Stimulated activated CD4-positive, alpha-beta T cell treated with anti-CD3 and anti-CD28 coated beads, Interleukin-4, amount 100 ng/mL, for 48 hours (primary cell): ENCODE measurements at places on chromosomes 5 and 9.
A peak's percentile ranks its signal among the peaks of the same experiment; 100 is the strongest.

DNA sequence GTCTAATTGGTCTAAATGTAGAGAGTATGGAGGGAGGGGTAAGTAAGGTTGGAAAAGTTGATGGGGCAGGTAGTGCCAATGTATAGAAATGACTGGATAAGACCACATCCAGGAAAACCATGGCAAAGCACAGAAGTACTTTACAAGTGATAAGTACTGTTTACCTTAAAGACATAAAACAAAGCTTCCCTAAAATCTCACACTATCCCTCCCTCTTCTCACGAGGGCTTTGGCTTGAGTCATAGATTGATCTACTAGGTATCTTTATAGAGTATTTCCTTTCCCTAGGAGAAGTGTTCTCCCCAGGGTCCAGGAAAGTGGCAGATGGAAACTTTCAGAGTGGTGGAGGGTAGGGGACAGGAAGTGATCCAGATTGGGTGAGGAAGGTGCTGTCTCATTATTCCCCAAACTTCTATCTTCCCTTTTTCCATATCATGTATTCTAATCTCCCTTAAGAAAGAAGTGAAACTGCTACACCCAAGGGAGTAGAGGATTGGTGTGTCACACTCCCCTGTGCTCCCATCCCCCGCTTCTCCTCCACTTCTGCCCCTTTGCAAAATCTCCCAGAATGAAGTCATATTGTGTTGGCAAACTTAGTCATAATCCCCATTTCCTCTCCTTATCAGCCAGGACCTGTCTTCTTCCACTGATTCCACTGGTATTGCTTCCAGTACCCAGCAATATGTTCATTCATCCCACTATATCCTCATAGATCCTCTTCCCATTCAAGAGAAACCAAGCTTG lies 14.6 kb downstream of the IL33 start:
- DNase-seq, result no peak

- peak; percentile 4 for DNase-seq
Measured at GRCh38 chr5:141914199-141914743, 9.4 kb upstream of the DELE1 start.

DNA sequence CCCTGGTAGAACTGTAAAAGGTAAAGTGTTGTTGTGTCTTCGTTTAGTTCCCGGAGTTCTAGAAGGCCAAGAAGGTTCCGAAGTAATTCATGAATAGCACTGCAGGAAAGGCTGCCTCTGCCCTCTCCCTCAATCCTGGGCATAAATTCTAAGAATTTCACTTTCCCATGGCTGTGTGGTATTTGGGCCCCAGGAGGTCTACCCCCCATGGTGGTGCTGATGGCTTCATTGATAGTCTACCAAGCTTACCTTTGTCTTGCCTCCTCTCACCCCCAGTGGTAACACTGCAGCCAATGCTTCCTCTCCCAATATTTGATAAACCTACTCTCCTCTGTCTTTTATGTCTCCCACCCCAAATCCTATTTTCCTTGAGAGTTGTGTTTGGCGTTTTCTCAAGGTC lies 39.5 kb downstream of the ADAMTS16 start:
- no peak for DNase-seq

DNA sequence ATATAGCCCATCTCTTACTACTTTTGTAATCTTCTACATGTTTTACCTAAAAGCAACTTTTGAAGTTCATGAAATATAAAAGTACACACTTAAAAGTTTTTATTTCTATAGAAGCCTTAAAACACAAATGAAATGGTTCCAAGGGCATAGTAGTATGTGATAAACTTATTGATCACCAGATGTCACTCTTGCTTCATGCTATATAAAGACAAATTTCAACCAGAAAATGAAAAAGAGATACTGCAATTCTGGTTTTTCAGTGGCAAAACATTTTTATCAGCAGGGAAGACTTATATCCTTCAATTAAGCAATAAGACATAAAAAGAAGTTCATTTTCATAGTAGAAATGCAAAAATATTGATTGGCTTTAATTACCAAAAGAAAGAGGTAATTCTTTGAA lies 69.4 kb upstream of the FBXL17 start:
- no peak for DNase-seq

DNA sequence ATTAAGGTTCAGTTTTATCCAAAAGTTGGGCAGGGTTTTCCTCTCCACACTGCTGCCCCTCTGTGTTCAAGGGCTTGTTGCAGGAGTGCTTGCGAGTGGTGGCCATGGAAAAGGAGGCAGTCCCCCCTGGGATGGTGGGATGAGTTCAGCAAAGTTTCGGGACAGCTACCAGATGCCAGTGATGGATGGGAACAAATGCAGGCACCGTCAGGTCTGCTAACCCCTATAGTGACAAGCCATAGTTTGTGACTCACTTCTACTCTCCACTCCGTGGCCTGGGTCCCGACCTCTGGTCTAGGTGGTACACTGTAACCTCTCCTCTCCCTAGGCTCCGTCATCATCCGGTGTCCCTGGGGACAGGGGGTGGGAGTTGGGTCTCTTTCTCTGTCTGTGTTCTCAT lies 3.8 kb upstream of the RNF14 start:
- no peak for DNase-seq

GRCh38 chr9:95574866-95575553 lies 58.2 kb upstream of the PTCH1 start:
- DNase-seq, result no peak

GRCh38 chr9:137891588-137892423 lies 14.2 kb downstream of the CACNA1B start:
- no peak for DNase-seq

- no peak for DNase-seq
Measured at GRCh38 chr9:95425910-95426551, 90.7 kb downstream of the PTCH1 start.

GRCh38 chr5:42912184-42912798 lies 100.6 kb upstream of the SELENOP start:
- DNase-seq, result peak; percentile 18

GRCh38 chr5:39072925-39073766 lies 1.1 kb downstream of the RICTOR start:
- peak; percentile 17 for DNase-seq

GRCh38 chr5:42518595-42519221 lies 95.5 kb downstream of the GHR start:
- DNase-seq, result no peak

DNA sequence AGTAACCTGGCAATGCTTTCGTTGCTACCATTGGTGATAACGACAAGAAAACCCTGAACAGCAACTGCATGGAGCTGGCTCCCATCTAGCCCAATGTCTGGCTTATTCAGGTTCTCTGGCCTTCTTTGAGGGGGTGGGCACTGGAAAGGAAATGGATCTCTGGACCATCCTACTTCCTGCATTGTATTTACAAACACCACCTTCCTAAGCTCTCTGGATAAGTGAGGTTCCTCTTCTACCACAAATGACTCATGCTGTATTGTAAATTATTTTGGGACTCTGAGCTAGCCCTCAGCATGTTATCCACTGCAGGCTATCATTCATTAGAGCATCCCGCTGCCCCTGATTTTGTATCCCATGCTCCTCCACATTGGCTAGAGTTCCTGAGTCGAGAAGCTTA lies 136.9 kb upstream of the KLF9 start:
- no peak for DNase-seq

- no peak for DNase-seq
Measured at GRCh38 chr9:134518004-134518606, 123.5 kb upstream of the COL5A1 start.

- DNase-seq, result no peak
Measured at GRCh38 chr5:53099546-53099945, 10.0 kb downstream of the MOCS2 start.

DNA sequence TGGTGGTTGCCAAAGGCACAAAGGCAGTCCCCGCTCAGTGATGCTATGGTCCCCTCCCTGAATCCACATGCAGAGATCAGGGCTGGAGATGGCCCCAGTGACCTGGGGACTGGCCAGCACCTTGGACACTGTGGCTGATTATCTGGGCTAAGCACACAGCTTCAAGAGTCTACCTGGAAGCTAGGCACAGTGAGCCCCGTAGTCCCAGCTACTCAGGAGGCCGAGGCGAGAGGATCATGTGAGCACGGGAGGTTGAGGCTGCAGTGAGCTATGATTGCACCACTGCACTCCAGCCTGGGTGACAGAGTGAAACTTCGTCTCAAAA lies 8.3 kb upstream of the SCGB3A1 start:
- no peak for DNase-seq

- DNase-seq, result no peak
Measured at GRCh38 chr9:125752070-125752628, 5.0 kb downstream of the PBX3 start.

DNA sequence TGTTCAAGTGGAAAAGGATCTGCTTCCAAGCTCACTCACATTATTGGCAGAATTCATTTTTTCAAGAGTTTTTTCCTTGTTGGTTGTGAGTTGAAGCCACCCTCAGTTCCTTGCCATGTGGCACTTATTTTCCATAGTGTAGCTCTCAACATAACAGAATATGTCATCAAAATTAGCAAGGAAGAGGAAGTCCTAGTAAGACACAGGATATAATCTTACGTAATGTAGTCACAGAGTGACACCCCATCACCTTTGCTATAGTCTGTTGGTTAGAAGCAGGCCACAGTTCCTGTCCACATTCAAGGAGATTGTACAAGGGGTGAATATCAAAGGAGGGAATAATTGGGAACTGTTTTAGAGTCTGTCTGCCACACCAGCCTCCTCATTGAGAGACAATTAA lies 15.7 kb downstream of the IRGM start:
- no peak for DNase-seq

DNA sequence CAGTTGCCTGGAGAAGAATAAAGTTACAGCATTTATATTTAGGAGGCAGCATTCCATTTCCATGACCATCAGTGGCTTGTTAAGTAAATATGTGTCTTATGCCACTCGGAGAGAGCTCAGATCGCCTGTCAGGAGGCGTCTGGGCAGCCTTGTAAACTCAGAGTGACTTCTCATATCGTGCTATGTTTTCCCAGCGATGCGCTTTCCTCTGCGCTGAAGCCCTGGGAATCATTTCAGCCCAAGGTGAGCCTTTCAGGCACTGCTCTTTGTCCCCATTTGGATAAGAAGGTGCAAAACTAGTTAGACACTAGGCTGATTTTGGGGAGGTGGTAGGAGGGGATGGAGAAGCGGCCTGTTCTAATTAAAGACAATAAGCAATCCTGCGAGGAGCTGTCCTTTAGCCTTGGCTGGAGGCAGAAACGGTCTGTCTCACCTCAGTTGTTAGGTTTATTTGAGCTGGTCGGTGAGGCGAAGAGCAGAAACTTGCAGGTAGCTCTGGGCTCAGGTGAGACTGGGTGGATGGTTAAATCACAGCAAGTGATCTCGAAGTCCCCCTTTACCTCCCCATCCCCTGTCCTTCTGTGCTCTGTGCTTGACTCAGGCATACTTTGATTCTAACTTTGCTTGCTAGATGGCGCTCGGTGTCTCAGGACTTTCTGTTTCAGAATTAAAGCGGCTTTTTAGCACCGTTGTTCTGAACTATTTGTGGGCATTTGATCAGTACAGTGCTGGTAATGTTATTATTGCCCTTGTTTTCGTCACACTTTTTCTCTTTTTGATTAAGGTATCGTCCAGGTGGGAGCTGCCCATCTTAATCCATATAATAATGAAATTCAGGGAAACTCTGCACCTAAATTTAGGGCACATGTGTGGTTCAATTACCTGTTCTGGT lies 24.6 kb downstream of the NR2F1 start:
- no peak for DNase-seq

- DNase-seq, result peak; percentile 44
Measured at GRCh38 chr9:127574072-127574993, 37.7 kb upstream of the STXBP1 start.

DNA sequence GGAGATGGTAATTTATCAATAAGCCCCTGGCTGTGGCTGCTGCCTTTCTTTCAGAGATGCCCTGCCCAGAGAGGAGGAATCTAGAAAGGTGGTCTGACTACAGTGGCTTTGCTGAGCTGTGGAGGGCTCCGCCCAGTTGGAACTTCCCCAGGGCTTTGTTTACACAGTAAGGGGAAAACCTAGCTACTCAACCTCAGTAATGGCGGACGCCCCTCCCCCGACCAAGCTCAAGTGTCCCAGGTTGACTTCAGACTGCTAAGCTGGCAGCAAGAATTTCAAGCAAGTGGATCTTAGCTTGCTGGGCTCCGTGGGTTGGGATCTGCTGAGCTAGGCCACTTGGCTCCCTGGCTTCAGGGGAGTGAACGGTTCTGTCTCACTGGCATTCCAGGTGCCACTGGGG lies 865.4 kb upstream of the ACO1 start:
- DNase-seq, result no peak

- no peak for DNase-seq
Measured at GRCh38 chr9:118034701-118035100, 330.5 kb downstream of the TLR4 start.

DNA sequence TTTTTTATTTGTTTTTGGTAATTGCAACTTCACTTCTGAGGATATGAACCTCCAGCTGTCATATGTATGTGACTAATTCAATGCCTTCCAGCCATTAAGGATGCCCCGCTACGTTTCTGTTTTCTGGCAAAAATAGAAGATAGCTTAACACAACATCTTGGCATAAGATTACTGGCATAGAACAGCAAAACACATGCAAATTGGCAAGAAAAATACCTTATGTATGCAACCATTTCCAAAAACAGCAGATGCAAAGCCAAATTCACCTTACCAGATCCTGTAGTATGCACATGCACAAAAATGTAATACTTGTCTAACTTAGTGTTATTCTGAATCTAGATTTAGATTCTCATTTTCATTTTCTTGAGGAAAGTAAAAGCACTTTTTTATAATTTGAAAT lies 461.1 kb upstream of the CYLC2 start:
- no peak for DNase-seq

GRCh38 chr9:107712390-107712789 lies 222.8 kb upstream of the KLF4 start:
- no peak for DNase-seq

DNA sequence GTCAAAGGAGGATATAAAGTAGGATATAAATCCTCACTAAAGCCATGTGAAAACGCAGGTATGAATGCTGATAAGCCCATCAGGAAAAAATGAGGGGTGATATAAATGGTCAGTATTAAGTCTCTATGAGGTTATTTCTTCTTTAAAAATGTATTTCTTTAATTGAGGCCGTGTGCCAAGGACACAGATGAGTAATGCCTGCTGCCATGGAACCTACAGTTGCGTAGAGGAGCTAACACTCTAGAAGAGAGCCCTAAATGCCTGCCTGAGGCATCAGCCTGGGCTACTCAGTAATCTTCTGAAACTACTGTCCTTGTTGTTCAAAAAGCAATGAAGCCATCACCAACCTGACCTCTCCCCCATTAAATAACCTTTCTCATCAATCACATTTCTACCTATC lies 84.9 kb downstream of the KLHL3 start:
- no peak for DNase-seq

DNA sequence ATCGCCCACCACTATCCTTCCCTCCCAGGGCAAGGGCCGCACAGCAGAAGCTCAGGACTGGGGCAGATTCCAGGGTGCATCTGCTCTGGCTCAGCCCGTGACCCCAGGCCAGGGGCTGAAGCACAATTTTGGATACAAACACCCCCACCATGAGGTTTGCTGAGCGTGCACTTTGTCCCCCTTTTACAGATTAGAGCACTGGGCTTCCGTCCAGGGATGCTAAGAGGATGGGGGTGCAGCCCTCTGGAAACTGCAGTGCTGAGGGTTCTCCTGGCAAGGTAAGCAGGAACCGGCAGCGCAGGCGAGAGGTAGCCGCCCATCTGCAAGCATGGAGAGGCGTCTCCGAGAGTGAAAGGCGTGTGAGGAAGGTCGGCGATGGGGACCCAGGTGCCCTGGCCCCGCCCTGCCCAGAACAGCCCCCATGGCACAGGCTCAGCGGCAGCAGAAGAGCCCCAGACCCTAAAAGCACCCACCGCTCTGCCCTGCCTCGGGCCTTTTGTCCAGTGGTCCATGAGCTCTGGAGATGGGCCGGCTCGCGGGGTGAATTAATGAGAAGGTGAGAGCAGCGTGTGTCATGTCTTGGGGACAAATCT lies 54.5 kb upstream of the OLFM1 start:
- DNase-seq, result no peak
